RCC 7860 (cell line): ENCODE measurements at places on chromosomes 11 and 22.

DNA sequence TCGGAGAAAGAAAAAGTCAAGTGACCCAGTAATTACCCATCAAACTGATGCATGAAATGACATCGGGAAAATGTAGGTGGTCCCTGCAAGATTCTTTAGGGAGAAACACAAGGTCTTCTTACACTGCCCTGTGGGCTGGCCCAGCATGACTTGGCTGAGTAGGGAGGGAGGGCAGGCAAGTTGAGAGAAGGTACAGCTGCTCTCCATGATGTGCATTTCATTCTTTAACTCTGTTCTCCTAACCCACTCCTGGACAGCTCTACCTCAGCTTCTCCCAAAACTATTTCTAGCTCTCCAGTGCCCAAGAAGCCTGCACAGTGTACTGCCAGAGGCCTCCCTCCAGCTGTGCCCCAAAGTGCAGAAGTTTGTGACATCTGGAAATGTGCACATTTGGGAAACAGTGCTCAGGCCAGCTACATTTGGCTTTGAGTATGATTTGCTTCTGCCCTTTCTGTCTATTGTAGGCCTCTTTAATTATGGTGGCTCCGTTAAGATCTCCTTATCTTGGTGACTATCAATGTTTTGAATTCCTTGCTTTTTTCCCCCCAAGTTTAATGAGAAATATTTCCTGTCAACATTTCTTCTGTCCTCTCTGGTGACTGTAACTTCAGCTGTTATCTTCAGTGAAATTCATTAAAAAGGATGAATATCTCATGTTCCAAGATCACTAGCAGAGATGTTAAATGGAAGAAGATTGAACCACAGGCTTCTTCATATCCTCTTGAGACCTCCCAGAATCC lies 26.7 kb upstream of the PRSS23 start:
- no peak for DNase-seq

DNA sequence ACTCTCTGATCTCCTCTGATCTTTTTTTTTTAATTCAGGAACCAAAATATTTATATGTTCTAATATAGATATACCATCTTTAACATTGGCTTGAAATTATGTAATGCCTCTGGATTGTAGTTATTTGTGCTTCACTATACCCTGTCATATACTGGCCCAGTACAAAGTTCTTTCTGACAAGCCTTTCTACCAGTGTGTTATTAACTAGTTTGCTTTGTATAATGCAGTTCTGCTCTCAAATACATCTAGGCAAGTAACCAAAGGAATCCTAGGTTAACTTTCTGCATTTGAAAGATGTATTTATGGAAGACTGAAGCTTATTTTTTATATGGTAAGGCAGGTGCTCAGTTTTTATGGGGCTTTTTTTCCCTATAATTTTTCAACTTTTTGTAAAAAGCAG lies 36.1 kb downstream of the ARHGEF12 start:
- no peak for DNase-seq

GRCh38 chr22:22021162-22021750 lies 38.7 kb upstream of the TOP3B start:
- no peak for DNase-seq

- DNase-seq, result no peak
These were observed 92.0 kb downstream of the JRKL start for GRCh38 chr11:96481771-96482170.

DNA sequence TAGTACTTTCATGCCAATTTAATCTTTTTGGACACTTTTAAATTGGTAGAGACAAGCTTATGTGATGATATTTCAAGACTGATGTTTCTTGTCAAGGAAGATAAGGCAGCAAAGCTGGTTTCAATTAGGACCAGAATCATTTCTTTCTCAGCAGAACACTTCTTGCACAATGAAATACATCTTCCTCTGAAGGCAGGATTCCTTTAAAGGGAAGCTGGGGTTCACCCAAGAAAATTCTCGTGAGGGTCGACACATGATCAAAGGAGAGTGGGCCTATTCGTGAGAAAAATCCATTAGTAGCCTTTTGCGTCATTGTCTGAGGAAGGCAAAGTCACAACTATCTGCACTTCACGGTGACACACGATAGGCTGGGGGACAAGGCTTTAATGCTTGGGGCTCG lies 17.6 kb downstream of the TTC12 start:
- DNase-seq, result no peak

DNA sequence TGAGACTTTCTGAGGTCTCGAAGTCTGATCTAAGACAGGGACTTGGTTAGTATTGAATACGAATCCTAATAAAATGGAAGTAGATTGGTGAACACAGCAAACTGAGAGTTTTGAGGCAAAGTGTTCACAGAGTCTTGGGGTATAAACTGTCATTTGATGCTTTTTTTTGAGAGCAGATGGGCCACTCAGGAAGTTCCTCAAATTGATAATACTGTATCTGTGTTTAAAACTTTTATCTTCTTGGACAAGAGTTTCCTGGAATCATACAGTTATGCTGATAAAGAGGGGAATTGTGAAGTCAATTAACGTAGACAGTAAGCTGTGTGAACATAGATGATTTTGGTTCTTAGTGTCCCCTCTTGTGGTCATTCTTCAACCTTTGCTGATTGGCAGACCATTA lies 80.0 kb upstream of the CLPB start:
- DNase-seq, result no peak

DNA sequence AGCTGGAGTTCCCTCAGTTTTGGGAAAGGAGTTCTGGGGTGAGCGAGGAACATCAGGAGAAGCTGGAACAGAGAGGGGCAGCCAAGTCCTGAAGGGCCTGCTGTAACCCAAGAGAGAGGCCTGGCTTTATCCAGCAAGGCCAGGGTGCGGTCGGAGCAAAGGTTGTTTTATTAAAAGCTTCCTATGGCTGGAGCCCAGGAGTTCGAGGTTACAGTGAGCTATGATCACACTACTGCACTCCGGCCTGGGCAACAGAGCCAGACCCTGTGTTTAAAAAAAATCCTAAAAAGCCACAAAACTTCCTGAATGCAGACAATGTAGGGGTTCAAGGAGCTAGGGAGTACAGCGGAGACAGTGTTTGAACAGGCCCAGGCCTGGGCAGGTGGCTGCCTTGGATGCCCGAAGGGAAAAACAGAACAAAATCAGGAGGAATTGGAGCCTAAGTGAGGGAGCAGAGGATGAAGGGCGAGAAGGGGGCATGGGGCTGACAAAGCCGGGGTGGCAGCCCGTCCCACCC lies 22.2 kb upstream of the MALAT1 start:
- DNase-seq, result no peak

GRCh38 chr11:33168709-33169200 lies 7.5 kb upstream of the CSTF3 start:
- DNase-seq, result no peak

- no peak for DNase-seq
These were observed 40.7 kb upstream of the POU2AF1 start for GRCh38 chr11:111419641-111420327.

DNA sequence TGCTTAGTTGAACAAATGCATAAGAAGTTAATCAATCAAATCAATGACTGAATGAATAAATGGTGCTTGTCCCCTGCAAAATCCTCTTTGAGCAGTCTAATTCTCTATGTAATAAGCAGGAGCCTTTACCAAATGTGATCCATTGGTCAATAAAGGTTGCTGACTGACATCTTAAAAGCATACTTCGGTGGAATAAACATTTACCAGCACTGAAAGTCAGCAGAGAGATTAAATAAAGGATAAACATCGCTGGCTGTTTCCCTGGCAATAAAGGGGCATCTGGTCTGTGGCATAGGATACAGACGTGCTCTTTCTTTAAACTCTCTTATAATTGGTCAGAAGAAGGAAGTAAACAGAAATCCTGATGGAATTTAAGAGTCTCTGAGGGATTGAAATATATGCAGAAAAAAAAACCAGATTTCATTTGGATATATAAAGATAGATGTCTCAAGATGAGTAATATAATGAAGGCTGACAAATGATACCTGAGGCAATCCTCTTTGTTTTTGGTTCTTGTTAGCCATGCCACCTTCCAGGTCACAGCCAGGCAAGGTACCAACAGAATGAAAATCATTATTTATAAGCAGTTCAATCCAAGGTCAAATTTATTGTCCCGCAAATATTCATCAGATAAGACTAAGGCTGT lies 578.4 kb upstream of the CCDC90B start:
- no peak for DNase-seq

- no peak for DNase-seq
These were observed 19.8 kb downstream of the CAT start for GRCh38 chr11:34458525-34458924.

- no peak for DNase-seq
These were observed 1388.0 kb downstream of the BRD1 start for GRCh38 chr22:48439560-48440135.

GRCh38 chr11:79170321-79170720 lies 270.5 kb downstream of the TENM4 start:
- DNase-seq, result no peak

DNA sequence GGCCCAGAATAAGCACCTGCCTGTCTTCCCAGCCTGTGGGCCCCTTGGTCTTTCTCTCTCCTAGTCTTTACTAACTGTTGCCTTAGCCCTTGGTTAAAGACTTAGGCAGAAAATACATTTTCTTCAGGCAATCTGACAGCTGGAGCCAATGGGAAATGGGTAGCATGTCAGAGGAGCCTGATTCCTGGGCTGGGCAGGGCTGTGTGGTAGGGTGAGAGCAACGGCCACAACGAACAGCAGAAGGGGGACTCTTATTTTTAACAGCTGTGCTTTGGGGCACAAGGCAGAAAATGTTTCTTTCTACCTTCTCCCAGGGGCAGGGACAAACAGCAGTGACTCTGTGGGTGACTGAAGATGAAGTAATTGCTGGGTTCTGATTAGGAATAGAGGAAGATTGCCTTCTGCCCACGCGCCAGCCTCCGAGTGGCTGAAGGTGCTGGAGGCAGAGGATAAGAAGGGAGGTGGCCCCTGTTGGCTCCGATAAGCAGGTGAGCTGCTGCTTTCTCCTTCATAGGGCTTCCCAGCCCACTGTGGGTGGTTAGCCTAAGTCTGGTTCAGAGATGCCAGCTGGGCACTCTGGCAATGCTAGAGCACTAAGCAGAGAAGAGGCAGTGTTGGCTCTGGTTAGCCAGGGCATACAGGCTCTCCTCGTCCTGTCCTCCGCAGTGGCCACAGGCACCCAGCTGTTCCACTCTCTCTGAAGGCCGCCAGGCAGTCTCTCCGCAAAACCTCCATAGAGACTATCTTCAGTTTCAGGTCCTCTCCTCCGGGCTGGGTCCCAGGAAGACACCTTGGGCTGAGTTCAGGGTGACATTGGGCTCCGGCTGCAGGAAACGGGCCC lies 1.5 kb downstream of the YPEL4 start:
- no peak for DNase-seq

GRCh38 chr22:28331695-28332094 lies 347.9 kb downstream of the TTC28 start:
- DNase-seq, result no peak

- no peak for DNase-seq
These were observed 12.6 kb downstream of the OMP start for GRCh38 chr11:77115181-77115611.

GRCh38 chr22:39266398-39267030 lies 21.7 kb upstream of the PDGFB start:
- no peak for DNase-seq

GRCh38 chr11:68189888-68190287 lies 23.2 kb downstream of the KMT5B start:
- no peak for DNase-seq
